ENCODE measurements at places on chromosomes 16 and 17. TPM values are rescaled to one million over a fixed set of nuclear protein-coding genes. Genes with fewer than 3 reads are reported as not detected.

The LLGL2 gene
- total RNA-seq: 4.8 TPM

The TSPOAP1 gene
- 39.7 TPM for total RNA-seq

The TAC4 gene
- total RNA-seq: not detected

The CCL7 gene
- total RNA-seq: not detected

The KRTAP4-4 gene
- not detected for total RNA-seq

The HOXB2 gene
- total RNA-seq: 12.7 TPM

The VPS35 gene
- 111 TPM for total RNA-seq

The TLCD1 gene
- total RNA-seq: 8.2 TPM

The ITGAX gene
- total RNA-seq: not detected

The PPP1R1B gene
- not detected for total RNA-seq
